ENCODE measurements at places on chromosomes 5 and 9. TPM values are rescaled to one million over a fixed set of nuclear protein-coding genes. Genes with fewer than 3 reads are reported as not detected.

The REEP2 gene
- 5.1 TPM for total RNA-seq

The ZBTB6 gene
- 12.1 TPM for total RNA-seq

The STOML2 gene
- total RNA-seq, result 250 TPM

The ZNF618 gene
- total RNA-seq, result 0.16 TPM

The FRMD3 gene
- total RNA-seq, result 0.37 TPM

The IGIP gene
- 3.5 TPM for total RNA-seq

The TEX48 gene
- total RNA-seq, result 1.0 TPM

The FOXE1 gene
- total RNA-seq, result 0.05 TPM

The NUTM2G gene
- total RNA-seq, result not detected

The AQP7 gene
- not detected for total RNA-seq

The ECPAS gene
- 110 TPM for total RNA-seq

The FBXO4 gene
- total RNA-seq, result 14.1 TPM

DNA sequence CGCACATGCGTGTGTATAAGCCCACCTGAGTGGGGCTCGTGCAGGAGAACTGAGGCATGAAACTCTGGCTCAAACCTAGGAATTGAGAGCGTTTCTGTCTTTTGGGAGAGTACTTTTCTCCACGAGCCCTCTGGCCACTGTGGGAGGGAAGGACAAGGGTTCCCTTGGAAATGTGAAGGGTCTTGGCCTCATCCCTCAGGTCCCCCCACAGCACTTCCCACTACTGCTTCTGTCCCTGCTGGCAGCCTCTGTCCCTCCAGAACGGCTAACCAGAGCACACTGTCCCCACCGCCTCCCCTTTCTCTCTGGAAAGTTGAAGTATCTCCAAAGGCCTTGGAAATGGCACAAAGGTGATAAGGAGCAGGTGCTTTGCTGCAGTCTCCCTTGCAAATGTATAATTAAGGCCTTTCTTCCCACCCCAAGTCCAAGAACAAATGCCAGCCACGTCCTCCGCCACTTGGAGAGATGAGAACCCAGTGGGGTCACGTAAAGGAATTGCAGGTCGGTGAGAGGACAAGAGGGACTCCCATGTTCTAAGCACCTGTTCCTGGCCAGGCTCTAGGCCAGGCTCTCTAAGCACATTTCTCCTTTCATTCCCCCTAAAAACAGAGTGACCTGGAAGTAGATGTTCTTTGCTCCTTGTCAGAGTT is 107.9 kb upstream of the LMX1B start:
- H3K27me3 ChIP-seq, result peaks cover 16% of the 10 kb centered on the region
- no peak overlapping the region for H3K4me3 ChIP-seq
- no peaks in the 10 kb centered on the region for H3K4me1 ChIP-seq

DNA sequence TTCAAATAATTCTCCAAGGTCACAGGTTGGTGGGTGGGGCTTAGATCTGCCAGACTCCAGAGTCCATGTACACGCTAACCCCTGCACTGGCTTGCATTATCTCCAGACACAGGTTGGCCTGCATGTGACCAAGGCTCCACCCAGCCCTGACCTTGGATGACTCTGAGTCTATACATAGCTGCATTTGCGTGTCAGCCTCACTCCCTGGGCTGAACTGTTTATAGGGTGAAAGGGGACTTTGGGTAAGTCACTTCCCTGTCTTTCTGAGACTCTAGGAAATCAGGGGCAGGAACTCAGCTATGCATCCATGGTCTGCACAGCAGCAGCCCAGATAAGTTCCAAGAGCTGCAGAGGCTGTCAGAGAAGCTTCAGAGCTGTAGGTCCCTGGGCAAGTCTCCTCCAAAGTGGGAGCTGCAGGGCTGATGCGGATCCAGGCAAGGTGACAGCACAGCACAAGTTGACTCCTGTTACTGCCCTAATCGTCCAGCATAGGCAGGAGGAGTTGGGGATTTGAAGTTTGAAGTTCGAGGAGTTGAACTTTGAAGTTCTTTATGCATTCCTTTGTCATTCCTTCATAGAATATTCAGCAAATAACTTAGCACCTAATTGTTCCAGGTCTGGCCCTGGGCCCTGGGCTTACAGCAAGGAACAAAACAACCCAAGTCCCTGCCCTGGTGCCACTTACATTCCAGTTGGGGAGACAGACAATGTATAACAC is 53.4 kb downstream of the SLC22A5 start:
- H3K4me1 ChIP-seq, result peaks cover 97% of the 10 kb centered on the region
- H3K4me3 ChIP-seq, result peak overlapping the region; percentile 71
- peaks cover 35% of the 10 kb centered on the region for H3K36me3 ChIP-seq
- no peak for DNase-seq
- no peaks in the 10 kb centered on the region for H3K27me3 ChIP-seq

GRCh38 chr5:137703565-137703964 is 32.3 kb downstream of the KLHL3 start:
- peaks cover 2% of the 10 kb centered on the region for H3K27me3 ChIP-seq
- no peak for DNase-seq
- no peak overlapping the region for H3K4me3 ChIP-seq
- H3K27ac ChIP-seq, result no peak overlapping the region
- no peaks in the 10 kb centered on the region for H3K4me1 ChIP-seq

DNA sequence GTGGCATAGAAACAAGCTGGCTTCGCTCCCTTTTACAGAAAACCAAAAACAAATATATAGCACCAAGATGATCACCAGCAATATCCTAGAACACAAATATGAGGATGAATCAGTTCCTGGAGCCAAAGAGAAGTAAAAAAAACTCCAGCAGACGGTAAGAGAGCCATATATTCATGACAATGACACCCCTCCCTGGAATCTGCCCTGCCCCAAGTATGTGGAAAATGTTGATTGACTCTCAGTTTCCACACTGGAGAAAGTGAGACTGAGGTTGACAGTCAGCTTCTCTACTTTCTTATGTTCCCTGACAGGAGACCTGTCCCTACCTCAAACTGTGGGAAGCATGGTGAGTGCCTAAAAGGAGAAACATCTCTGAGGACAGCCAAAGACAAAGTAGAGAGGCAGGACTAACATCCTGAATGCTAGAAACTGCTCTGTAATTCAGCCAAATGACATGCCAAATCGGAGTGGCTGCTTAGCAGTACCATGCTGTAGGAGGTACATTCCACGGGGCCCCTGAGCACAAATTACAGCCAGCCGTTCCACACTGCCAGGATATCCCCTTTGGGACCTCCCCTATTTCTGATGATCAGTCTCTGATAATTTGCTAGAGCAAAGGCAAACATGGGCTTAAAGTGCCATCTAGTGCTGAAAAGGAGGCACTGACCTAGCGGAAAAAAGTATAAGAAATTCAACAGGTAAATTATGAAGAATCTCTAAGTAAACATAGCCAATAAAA is 424.0 kb upstream of the RGMB start:
- no peak overlapping the region for H3K27ac ChIP-seq
- no peaks in the 10 kb centered on the region for H3K36me3 ChIP-seq
- H3K4me1 ChIP-seq, result no peaks in the 10 kb centered on the region
- no peak overlapping the region for H3K4me3 ChIP-seq
- DNase-seq, result no peak

- H3K27ac ChIP-seq, result no peak overlapping the region
- H3K4me1 ChIP-seq, result peaks cover 19% of the 10 kb centered on the region
- H3K36me3 ChIP-seq, result peaks cover 8% of the 10 kb centered on the region
- H3K4me3 ChIP-seq, result no peak overlapping the region
Measured at GRCh38 chr5:40623480-40624420, 56.0 kb upstream of the PTGER4 start.

- no peaks in the 10 kb centered on the region for H3K27me3 ChIP-seq
- H3K36me3 ChIP-seq, result peaks cover 74% of the 10 kb centered on the region
- no peak for DNase-seq
Measured at GRCh38 chr5:170056561-170057267, 49.0 kb upstream of the FOXI1 start.

DNA sequence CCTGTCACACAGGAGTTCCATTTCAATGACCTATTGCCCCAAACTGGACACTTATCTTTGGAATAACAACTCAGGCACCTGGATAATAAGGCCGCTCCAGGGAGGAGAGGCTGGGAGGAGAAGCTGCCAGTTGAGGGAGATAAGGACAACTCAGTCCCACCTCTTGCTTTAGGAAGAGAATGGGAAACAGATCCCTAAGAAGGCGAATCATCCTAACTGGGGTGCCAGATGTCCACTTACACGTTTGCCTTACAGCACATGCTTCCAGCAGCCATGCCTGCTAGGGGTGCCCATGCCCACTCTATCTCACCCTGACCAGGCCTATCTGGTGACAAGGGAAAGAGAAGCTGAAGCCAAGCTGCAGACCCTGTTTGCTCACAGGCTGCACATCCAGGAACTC is 6.5 kb downstream of the HK3 start:
- DNase-seq, result no peak
- no peaks in the 10 kb centered on the region for H3K36me3 ChIP-seq
- H3K27me3 ChIP-seq, result no peaks in the 10 kb centered on the region
- H3K4me1 ChIP-seq, result peaks cover 5% of the 10 kb centered on the region

GRCh38 chr5:141734501-141735229 is 52.6 kb upstream of the ARAP3 start:
- no peaks in the 10 kb centered on the region for H3K4me1 ChIP-seq
- DNase-seq, result peak; percentile 2
- peaks cover 4% of the 10 kb centered on the region for H3K27me3 ChIP-seq
- H3K36me3 ChIP-seq, result no peaks in the 10 kb centered on the region
- no peak overlapping the region for H3K27ac ChIP-seq

DNA sequence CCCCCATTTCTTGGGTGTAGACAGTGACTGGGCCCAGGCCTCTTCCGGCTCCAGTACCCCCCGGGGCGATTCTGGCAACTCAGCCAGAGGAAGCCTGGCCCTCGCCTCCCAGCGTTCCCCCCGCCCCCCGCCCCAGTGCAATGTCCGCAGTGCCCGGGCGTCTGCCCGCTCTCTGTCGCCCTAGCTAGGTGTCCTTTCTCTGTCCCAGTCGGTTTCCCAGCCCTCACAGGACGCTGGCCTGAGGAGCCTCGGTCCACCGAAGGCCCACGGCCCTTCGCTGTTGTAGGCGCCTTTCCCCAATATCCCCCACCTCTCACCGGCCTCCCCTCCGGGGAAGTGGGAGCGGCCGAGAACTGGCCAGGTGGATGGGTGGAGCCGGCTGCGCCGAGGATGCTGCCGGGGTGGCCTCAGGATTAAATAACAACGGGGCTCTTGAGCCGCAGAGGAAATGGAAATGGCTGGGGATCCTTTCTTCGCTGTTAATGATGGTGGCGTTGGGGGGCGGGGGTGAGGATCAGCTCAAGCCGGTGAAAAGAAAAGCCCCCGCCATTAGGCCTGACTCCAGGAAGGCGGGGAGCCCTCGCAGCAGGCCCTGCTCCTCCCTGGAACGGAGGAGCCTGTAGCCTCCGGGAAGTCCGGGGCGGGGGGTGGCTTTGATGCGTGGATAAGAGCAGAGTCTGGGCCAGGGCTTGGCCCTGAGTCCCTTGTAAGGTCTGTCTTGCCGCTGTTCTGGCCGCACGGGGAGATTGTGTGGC is 1.1 kb upstream of the SPRY4 start:
- H3K36me3 ChIP-seq, result no peaks in the 10 kb centered on the region
- peaks cover 34% of the 10 kb centered on the region for H3K4me1 ChIP-seq
- peak overlapping the region; percentile 93 for H3K4me3 ChIP-seq
- peaks cover 40% of the 10 kb centered on the region for H3K27me3 ChIP-seq
- no peak overlapping the region for H3K27ac ChIP-seq

DNA sequence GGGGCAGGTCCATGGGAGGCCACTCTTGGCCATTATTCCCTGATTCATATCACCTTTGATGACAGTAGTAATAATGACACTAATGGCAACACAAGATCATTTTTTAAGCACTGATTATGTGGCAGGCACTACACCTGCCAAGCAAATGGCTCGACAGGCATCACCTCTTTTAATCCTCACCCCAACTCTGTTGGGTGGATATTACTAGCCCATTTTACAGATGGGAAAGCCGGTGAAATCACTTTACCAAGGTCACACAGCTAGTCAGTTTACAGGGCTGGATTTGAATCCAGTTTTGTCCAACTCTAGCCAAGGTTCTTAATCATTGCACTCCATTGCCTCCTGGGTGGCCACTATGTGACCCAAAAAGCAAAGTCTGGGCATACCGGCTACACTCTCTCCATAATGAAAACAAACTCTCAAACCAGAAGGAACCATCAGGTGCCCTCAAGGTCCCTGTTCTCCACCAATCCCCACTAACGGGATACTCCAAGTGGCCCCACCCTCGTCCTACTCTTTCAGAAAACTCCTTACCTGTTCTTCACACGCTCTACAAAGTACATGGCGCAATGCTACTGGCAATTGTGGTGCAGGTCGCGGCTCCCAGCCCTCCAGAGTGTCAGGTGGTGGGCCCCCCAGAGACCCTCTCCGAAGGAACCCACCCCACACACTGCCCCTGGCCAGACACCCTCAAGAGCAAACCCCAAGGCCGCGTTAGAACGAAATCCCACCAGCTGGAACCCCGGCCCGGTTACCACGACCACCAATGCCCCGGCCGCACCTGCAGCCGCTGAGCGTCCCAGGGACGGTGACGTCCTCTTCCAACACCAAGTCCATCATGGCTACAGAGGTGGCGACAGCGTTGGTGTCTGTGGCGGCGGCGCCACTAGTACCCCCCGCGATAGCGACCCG is 572 bp downstream of the CDK5RAP2 start:
- H3K36me3 ChIP-seq, result peaks cover 26% of the 10 kb centered on the region
- H3K27ac ChIP-seq, result peak overlapping the region; percentile 95
- peaks cover 50% of the 10 kb centered on the region for H3K4me1 ChIP-seq
- no peak for DNase-seq

DNA sequence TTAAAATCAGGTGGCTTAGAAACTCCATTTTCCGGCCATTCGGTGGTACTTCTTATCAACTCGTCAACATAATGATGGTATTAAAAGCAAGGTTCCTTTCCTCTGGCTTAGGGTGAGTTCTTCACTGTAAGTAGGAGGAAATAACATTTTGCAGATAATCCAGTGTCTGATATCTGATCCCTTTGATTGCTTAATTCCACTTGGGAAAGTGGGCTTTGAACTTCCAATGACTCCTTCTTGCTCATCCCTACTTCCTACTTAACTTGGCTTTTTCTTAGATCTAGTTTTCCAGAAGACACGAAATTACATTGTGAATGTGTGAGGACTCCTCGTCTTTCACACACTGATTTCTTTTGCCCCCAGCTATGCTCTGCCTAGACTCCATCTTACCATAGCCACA is 31.5 kb downstream of the DDX31 start:
- H3K27me3 ChIP-seq, result no peaks in the 10 kb centered on the region
- H3K27ac ChIP-seq, result no peak overlapping the region
- peaks cover 30% of the 10 kb centered on the region for H3K36me3 ChIP-seq
- no peaks in the 10 kb centered on the region for H3K4me1 ChIP-seq
- no peak for DNase-seq

DNA sequence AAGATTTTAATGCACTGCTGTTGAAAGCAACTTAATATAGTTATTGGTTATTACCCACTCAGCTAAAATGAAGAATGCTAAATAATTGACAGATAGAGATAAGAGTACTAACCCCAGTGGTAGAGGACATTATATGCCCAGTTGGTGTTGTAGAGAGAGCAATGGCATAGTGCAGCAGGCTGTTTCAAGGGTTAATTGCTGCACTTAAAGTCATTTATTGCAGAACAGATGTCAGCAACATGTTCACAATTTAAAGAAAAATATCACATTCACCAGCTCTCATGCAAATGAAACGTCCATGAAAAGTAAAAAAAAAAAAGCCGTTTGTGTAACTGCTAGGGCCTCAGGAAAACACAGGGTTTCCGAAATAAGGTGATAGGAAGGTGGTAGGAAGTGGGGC is 254.6 kb downstream of the MTRR start:
- no peak overlapping the region for H3K27ac ChIP-seq
- no peak overlapping the region for H3K4me3 ChIP-seq
- H3K36me3 ChIP-seq, result no peaks in the 10 kb centered on the region
- no peaks in the 10 kb centered on the region for H3K27me3 ChIP-seq
- no peak for DNase-seq

GRCh38 chr5:159096924-159097783 is 2.6 kb downstream of the EBF1 start:
- peaks cover 71% of the 10 kb centered on the region for H3K27me3 ChIP-seq
- H3K4me1 ChIP-seq, result peaks cover 40% of the 10 kb centered on the region
- DNase-seq, result no peak
- H3K27ac ChIP-seq, result no peak overlapping the region
